ENCODE measurements at places on chromosomes 2 and 18. TPM values are rescaled to one million over a fixed set of nuclear protein-coding genes. Genes with fewer than 3 reads are reported as not detected.

The C2orf72 gene
- not detected for polyA plus RNA-seq

The ALPP gene
- not detected for polyA plus RNA-seq

The DYNAP gene
- polyA plus RNA-seq = not detected

The ERMN gene
- polyA plus RNA-seq = 0.19 TPM

The SFXN5 gene
- 15.2 TPM for polyA plus RNA-seq

The CYS1 gene
- 1.3 TPM for polyA plus RNA-seq
